ENCODE measurements at places on chromosomes 6 and 20.

- no peak for DNase-seq
These were observed 21.7 kb downstream of the UCKL1 start for GRCh38 chr20:63934271-63935068.

GRCh38 chr20:37418591-37419109, 72.7 kb downstream of the SRC start:
- no peak for DNase-seq

- DNase-seq: no peak
These were observed 34.2 kb downstream of the CEP162 start for GRCh38 chr6:84193114-84193708.

DNA sequence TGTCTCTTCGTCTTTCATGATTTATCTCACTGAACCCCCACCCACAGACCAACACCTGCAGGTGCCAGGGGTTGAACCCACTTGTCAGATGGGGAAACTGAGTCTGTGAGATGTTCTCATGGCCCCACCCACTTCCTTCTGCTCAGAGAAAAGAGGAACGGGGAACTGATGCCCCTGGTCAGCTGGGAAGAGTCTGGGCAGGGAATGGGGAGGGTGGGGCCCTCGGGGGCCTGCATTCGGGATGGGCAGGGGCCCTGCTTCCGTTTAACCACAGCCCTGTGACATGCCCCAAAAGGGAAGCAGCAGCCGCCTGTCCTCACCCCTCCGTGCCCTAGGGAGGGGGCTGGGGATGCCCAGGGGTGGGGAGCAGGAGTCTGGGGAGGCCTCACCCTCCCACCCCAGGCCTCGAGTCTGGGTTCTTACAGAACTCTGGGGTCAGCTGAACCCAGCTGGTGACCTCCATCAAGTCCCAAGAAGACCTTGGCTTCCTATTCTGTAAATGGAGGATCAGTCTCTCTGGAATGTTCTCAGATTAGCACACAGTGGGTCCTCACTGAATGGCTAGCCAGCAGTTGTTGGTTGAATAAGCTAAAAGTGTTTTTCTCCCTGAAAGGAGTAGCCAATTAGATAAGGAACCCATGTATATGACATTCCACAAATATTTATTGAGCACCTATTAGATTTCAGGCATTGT, 81.5 kb downstream of the CEBPB start:
- no peak for DNase-seq

GRCh38 chr6:142846459-142846831, 98.5 kb downstream of the HIVEP2 start:
- no peak for DNase-seq

DNA sequence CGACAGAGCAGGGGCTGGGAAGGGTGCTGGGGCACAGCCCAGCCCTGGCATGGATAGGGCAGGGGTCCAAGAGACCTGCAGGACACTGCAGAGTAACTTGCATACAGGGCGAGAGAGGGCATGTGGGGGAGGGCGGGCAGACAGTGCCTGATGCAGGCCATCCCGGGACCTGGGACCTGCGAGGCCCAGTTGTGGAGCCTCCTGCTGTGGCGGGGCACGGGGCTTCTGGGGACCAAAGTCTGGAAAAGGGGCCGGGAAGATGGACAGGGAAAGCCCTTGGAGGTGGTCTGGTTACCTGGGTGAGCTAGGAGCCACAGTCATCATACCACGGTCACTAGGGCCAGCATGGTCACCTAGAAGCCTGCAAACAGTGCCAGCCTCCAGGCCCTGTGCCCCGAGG, 412 bp upstream of the TUBB1 start:
- DNase-seq: peak; percentile 62

- no peak for DNase-seq
These were observed 20.9 kb downstream of the MAP1LC3A start for GRCh38 chr20:34579191-34579978.

DNA sequence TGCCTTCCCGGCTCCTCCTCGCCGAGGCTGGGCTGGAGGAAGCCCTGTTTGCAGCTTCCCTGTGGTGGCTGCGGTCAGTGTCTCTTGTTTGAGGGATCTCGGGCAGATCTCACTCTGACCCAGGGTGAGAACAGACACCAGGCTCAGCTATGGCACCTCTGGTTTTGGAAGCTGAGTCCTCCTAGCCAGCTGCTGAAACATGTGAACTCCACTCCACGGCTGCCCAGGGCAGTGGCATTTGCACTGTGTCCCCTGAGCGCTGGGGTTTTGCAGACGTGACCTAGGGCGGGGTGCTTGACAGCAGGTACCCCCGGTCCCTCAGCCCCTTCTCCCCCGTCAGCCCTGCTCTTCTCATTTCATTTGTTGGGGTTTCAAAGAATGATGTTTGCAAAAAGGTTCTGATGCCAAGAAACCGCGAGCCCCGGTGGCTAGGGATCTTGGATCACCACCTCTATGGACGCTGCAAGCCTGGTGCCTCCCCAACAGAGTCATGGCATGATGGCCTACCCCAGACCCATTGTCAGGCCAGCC, 55.0 kb upstream of the DACT2 start:
- DNase-seq: no peak

DNA sequence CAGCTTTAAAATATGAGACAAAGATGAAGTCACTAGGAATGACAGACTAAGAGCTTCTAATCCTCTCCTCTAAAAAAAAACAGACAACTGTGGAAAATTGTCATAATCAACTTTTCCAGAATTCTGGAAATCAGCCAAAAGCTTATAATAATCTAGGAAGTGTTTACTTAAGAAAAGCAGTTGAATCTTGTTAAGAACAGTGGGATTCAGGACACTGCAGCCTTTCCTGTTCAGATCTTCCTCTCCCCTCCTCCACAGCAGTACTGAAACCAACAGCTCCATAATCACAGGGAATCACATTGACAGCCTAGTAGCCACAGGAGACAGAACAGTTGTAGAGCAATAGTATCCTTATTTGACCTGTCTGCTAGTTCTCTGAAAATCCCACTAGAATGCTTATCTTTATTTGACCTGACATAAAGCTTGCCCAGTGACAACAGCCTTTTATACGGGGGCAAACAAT, 41.6 kb downstream of the IBTK start:
- no peak for DNase-seq

DNA sequence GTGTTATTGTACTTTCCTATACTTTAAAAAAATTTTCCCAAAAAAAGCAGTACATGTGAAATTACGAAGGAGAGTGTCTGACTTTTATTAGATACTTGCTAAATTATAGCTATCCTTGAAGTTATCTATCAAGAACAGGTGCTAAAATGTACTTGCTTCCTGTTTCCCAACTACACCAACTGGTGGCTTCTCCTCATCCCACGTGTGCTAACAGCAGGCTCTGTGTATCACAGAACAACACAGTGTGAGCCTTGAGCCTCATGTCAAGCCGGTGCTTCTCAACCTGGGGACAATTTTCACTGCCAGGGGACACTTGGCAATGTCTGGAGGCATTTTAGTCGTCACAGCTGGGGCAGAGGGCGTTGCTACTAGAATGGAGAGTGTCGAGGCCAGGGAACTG, 36.2 kb upstream of the CDYL start:
- no peak for DNase-seq

- no peak for DNase-seq
These were observed 110.3 kb downstream of the BCAS1 start for GRCh38 chr20:53959911-53960578.

DNA sequence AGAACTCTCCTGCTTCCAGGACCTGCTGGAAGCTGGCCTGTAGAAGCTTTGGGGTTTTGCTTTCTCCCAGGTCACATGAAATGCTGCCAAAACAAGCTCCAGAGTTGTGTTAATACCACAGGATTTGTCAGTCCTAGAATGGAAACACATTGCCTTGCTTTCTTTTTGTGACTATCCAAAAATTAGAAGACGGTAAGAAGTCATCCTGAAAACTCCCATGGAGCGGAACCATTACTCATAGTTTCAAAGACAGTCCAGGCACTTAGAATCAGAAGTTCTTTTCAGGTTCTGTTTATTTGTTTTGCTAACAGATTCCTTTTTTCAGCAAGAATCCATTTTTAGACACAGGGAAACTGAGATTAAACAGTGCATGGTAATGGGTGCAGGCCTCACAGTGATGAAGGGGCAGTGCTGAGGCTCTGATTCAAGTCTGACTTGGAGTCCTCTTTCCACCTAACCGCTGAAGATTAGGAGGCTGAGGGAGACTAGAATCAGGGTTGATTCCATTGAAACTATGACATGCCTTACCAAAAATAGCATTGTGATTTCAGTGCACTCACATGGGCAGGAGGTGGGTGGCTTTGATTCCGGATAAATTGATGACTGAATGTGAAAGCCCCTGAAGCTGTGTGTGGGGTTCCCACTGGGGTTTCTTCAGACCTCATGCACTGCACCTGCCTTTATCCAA, 72.2 kb upstream of the NAA20 start:
- DNase-seq: no peak

DNA sequence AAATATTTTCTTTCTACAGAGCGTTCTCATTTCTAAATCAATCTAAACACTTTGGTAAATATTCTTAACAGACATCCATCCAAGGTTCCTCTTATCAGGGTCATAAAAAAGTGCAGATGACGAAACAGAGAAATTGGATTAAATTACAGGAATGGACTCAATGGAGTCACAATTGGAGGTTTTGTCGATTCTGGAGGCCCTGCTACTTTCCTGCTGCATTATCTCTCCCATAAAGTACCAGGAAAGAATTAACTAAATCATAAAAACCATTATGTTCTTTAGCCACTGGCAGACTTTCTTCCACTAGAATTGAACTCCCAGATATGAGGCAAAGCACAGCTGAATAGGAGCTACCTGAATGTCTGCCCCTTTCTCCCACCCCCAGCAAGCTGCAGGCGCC, 610.6 kb downstream of the HDGFL1 start:
- no peak for DNase-seq

DNA sequence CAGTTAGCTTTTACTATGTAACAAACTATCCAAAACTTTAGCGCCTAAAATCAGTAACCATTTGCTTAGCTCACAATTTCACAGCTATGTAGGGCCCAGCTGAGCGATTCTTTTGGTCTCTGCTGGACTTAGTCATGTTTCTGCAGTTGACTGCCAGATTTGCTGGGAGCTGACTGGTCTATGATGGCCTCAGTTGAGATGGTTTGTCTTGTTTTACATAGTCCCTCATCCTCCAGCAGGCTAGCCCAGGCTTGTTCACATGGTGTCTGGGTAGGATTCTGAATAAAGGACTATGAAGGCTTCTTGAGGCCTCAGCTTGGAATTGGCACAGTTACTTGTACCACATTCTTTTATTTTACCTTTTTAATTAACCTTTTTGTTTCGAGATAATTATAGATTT, 247.8 kb upstream of the CHD6 start:
- no peak for DNase-seq

- DNase-seq: no peak
These were observed 43.9 kb downstream of the CDH4 start for GRCh38 chr20:61295682-61296628.

- DNase-seq: no peak
These were observed 93.3 kb downstream of the PERP start for GRCh38 chr6:138013959-138014358.

GRCh38 chr6:49497304-49497703, 2.4 kb upstream of the GLYATL3 start:
- DNase-seq: no peak

DNA sequence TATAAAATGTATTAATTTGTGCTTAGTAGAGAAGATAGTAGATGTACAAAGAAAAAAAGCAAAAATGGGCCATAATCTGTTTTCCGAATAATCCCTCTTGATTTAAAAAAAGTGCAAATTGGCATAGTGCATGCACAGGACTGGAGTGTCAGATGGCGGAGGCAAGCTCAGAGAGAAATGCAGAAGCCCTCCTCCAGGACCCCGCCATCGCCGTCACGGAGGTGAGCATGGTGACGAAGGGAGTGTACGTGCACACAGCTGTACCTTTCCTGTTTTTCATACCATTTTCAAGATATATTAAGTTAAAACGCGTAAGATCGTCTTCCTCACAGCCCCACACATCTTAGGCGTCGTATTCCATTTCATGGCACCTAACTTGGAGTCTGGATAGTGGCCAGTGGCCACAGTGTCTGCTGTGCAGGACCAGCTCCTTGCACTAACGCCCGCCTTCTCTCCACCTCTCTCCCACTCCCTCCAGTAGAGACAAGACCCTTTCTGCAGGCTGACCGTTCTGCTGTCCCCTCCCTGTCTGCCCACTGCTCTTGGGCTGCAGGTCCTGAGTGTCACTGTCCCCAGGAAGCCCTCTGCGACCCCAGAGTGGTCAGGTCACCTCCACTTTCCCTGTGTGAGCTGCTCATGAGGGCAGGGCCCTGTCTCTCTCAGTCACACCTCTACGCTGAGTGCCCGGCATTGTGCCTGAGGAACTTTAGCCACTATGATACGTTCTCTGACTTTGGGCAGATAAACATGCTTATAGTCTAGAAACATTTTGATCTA, 9.8 kb downstream of the DUSP22 start:
- DNase-seq: no peak

GRCh38 chr20:36308986-36309385, 2.8 kb downstream of the DLGAP4 start:
- no peak for DNase-seq

GRCh38 chr20:25310268-25310920, 62.5 kb downstream of the PYGB start:
- no peak for DNase-seq

GRCh38 chr20:19758133-19758500, at the start of gene RIN2:
Gene RIN2 (plus strand): TSS chr20:19758258. CDS start chr20:19889602, 131,344 bp downstream.
- DNase-seq: no peak

GRCh38 chr20:51388227-51388626, 154.3 kb downstream of the NFATC2 start:
- DNase-seq: no peak

GRCh38 chr20:63042448-63043071, 35.8 kb upstream of the BHLHE23 start:
- no peak for DNase-seq

DNA sequence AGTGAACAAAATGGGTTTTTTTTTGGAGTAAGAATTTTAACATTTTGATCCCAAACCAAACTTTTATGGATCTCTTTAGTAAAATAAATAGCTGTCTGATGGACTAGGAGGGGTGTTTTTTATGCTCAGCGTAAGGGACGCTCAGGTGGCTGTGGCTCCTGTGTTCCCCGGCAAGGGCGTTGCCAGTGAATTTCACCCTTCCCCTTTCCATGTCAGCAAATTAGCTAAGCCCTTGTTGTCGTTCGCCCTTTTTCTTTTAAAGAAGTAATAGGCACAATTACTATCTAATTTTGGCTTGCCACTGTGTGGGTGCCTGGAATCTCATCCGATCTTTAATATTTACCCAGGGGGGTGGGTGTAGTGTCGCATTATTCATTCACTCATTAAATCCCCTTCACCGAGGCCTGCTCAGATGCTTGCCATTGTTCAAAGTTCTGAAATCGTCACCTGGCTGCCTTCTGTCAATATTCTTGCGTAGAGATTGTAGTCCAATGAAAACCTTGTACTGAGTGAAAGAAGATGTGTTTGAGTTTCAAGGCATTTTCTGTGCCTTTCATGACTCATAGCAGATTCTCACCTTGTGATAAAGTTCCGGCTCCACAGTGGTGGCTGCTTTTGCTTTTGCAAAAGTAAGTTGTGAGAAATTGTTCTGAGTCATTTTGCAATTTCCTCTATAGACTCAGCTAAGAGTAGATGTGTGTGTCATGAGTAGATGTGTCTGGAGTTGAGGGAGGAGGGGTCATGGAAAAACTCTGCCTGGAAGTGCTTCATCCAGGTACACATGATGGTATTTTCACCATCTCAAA, 40.0 kb upstream of the CLDN20 start:
- no peak for DNase-seq

- no peak for DNase-seq
These were observed 31.7 kb downstream of the C6orf58 start for GRCh38 chr6:127608554-127609270.

GRCh38 chr20:31440012-31440659, at the start of gene DEFB123:
Gene DEFB123 (plus strand): TSS chr20:31440632. CDS start chr20:31440699, 67 bp downstream.
- DNase-seq: no peak
